ENCODE measurements at places on chromosomes 13 and 19.

DNA sequence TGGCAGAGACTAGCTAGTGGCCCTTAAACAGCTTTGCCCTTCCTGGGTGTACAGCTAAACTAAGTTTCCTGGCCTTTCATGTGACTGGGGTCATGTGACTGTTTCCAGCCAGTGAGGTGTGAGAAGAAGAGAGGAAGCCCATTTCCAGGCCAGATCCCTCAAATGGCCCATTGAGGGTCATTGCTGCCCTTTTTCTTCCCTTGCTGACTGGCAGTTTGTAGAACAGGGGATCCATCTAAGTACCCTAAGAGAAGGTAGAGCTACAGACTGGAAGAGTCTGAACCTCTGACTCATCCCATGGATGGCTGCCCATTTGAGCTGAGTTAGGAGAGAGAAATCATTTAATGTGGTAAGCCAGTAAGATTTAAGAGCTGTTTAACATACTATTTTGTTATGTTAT lies 2.8 kb downstream of the SWSAP1 start:
- DNase-seq: no peak

- no peak for DNase-seq
Measured at GRCh38 chr13:38868870-38869269, 121.8 kb downstream of the STOML3 start.

GRCh38 chr13:99346335-99347042 lies 39.3 kb upstream of the GPR183 start:
- DNase-seq: no peak

DNA sequence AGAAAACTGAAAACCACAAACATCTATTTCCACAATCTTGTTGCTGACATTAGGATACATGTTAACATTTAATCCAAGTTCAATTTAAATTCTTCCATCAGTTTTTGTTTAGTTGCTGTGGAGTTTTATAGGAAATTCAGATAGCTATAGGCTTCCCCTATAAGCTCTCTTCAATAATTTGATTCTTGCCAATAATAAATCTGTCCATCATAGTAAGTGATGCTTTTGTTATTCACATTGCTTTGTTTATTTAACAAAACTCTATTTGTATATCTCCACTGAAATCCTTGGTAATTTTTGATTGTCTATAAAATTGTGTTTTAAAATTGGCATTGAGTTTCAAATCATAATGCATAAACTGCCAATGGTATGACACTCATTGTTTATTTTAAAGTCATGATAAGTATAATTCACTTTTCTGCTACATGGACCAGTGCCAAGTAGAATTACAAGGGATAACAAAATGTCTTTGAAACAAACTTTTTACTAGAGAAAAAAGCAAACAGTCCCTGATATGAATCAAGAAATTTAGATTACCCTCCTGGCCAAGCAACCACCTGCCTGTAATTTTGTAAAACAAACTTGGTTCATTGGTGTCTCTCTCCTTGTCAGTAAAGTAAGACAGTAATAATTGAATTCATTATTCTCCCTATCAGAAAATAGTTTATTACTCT lies 577.3 kb upstream of the GPC6 start:
- no peak for DNase-seq

- DNase-seq: no peak
Measured at GRCh38 chr13:28865149-28865744, 45.1 kb downstream of the MTUS2 start.

GRCh38 chr13:62525652-62526051 lies 1110.0 kb upstream of the PCDH20 start:
- no peak for DNase-seq

DNA sequence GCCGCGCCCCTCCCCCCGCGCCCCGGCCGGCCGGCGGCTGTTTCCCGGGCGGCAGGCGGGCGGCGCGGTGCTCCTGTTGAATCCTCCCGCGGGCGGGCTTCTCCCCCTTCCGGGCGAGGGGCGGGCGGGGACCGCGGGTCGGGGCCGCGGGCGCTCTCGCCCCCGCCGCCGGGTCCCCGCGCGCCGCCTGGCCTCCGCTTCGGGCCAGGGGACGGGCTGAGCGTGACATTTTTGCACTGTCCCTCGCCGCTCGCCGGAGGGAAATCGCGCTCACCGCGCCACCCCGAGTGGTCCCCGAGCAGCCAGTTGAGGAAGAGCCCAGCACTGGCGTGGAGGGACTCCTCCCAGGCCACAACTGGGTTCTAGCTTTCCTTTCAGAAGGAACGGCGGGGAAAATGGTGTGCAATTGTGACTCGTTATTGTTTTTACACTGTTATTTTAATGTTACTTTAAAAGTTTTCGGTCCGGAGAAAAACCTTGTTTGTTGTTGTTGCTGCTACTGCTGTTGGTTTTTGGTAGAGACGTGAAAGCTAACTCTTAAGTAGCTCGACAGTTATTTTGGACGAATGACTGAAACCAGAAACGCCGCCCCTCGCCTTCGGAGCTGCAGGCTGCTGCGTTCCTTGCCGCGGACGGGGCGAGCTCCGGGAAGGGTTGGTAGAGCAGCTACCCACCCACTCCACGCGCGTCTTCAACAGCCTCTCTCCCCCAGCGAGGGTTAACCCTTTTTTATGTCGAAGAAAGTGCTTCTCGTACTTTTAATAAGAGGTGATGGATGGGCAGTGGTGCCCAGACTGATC lies 959 bp downstream of the PDS5B start:
- DNase-seq: peak; percentile 45

- no peak for DNase-seq
Measured at GRCh38 chr13:98254513-98254912, 77.4 kb upstream of the RNF113B start.

GRCh38 chr19:13020002-13020414 lies 24.7 kb downstream of the NFIX start:
- DNase-seq: no peak

DNA sequence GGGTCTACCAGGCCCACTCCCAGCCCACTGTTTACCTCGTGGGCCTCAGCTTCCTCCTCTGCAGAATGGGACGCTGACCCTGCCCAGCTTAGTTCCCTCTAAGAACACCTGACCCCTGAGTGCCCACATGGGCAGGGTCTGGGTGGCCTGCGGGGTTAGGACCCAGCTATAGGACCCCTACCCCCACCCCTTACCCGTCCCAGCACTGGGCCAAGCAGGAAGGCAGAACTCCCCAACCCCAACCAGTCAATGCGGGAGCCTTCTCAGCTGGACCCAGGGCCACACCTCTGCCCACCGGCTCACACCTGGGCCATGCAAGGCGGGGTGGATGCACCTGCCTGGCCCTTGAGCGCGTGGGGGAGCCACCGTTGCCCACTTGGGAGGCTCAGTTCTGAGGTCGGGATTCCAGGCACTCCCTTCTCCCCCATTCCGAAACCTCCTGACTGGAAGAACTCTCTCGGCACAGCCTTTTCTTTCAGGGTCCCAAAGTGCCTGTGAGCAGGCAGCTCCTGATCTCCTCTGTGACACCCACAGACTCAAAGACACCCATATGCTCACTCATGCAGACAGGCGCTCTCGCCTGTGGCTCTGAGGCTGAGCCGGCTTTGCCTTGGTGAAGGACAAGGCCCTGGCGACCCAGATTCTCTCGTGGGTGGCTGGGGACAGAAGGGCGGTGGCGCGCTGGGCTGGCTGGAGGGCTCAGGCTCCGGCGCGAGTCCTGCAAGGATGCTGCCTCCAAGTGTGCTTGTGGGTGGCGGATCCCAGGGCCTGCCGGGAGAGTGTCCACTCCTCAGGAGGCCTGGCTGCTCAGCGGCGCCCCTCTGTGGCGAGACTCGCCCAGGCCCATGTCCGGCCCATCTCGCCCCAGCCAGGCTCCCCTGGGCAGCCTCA lies 27.9 kb upstream of the PARP4 start:
- no peak for DNase-seq

- no peak for DNase-seq
Measured at GRCh38 chr19:13613447-13613846, 107.2 kb upstream of the CACNA1A start.
